ENCODE measurements at places on chromosomes 2 and 18. TPM values are rescaled to one million over a fixed set of nuclear protein-coding genes. Genes with fewer than 3 reads are reported as not detected.

- DNase-seq: no peak
These were observed 23.7 kb downstream of the METTL4 start for GRCh38 chr18:2547477-2548087.

The ARHGEF4 gene
- total RNA-seq: 23.7 TPM

DNA sequence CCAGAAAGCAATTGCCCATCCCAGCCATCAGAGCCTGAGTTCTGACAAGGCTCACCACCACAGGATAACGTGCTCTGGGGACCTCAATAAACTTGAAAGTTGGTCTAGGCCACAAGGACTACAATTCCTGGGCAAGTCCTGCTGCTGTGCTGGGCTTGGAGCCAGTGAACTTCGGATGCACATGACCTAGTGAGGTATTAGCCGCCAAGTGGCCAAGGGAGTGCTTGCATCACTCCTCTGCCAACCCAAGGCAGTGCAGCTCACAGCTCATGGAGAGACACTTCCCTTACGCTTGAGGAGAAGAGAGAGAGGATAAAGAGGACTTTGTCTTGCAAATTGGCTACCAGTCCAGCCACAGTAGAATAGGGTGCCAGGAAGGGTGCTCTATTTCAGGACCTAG lies 219.6 kb downstream of the MBD2 start:
- no peak for DNase-seq

The QPCT gene
- total RNA-seq: 5.1 TPM

The ABCB11 gene
- total RNA-seq: 0.06 TPM

- no peak for DNase-seq
These were observed 11.4 kb upstream of the CIDEA start for GRCh38 chr18:12242658-12243260.

Data from esophagus muscularis mucosa (tissue), 4 donors.